ENCODE measurements at places on chromosomes 2 and 18.

DNA sequence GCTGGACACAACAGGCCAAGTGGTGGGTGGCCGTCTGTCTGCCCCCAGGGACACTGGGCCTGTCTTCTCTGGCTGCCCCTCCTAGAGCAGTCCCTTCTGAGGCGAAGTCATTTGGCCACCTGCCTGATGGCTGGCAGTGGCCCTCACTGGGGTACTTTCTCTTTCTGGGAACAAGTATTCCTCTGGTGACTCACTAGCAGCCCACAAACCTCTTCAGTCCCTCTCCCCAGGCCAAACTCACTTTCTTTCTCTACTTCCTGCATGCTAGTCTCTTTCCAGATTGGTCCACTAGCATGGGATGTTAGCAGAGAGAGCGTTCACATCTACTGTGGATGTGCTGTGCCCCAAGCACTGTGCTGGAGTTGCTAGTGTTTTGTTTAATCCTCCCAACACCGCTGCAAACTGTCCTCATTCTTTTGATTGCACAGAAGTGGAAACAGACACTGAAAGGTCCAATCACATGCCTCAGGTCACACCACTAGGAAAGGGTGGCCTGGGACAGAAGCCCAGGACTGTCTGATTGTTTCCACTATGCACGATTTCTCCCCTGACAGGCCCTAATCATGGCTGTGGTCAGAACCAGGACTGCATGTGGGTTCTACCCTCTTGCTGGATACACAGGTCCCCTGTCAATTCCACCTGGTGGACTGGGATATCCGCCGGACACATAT is 5.2 kb downstream of the DYSF start:
- H3K27ac ChIP-seq, result no peak overlapping the region
- H3K4me1 ChIP-seq, result peaks cover 23% of the 10 kb centered on the region
- peaks cover 37% of the 10 kb centered on the region for H3K27me3 ChIP-seq
- peaks cover 2% of the 10 kb centered on the region for H3K36me3 ChIP-seq
- DNase-seq, result no peak

GRCh38 chr2:85865539-85866164 is 23.1 kb downstream of the ST3GAL5 start:
- peaks cover 18% of the 10 kb centered on the region for H3K36me3 ChIP-seq
- no peaks in the 10 kb centered on the region for H3K27me3 ChIP-seq
- peak overlapping the region; percentile 14 for H3K27ac ChIP-seq

DNA sequence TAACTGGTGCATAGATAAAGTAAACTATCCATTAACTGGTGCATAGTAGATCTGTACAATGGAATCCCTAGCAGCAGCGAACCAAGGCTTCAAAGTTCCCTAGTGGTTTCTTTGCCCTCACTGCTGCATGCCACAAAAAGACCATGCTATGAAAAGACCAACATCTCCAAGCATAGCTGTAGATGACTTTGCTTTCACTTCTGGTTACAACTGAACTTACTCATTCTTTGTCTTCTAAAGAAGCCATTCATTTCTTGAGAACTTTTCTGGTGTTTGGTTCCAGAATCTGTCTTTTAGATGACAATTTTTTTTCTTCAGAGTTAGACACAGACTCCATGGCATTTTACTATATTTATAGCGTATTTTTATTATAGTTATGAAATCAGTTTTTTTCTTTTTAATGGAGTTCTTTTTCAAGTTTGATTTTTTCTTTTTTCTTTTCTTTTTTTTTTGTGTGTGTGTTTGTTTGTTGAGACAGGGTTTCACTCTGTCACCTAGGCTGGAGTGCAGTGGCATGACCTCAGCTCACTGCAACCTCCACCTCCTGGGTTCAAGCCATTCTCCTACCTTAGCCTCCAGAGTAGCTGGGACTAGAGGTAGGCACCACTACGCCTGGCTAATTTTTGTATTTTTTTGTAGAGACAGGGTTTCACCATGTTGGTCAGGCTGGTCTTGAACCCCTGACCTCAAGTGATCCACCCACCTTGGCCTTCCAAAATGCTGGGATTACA is 63.6 kb downstream of the SLC35F5 start:
- H3K27ac ChIP-seq, result peak overlapping the region; percentile 67
- DNase-seq, result no peak
- H3K36me3 ChIP-seq, result no peaks in the 10 kb centered on the region
- no peaks in the 10 kb centered on the region for H3K27me3 ChIP-seq

- no peak overlapping the region for H3K4me3 ChIP-seq
- H3K27ac ChIP-seq, result no peak overlapping the region
- H3K4me1 ChIP-seq, result no peaks in the 10 kb centered on the region
- H3K27me3 ChIP-seq, result no peaks in the 10 kb centered on the region
- H3K36me3 ChIP-seq, result no peaks in the 10 kb centered on the region
These were observed 1589.1 kb upstream of the ZEB2 start for GRCh38 chr2:146108993-146109392.

GRCh38 chr2:205545971-205546816 is 136.1 kb upstream of the NRP2 start:
- H3K4me1 ChIP-seq, result no peaks in the 10 kb centered on the region
- H3K27me3 ChIP-seq, result no peaks in the 10 kb centered on the region
- no peak overlapping the region for H3K4me3 ChIP-seq
